ENCODE measurements at places on chromosomes 12 and 14.

DNA sequence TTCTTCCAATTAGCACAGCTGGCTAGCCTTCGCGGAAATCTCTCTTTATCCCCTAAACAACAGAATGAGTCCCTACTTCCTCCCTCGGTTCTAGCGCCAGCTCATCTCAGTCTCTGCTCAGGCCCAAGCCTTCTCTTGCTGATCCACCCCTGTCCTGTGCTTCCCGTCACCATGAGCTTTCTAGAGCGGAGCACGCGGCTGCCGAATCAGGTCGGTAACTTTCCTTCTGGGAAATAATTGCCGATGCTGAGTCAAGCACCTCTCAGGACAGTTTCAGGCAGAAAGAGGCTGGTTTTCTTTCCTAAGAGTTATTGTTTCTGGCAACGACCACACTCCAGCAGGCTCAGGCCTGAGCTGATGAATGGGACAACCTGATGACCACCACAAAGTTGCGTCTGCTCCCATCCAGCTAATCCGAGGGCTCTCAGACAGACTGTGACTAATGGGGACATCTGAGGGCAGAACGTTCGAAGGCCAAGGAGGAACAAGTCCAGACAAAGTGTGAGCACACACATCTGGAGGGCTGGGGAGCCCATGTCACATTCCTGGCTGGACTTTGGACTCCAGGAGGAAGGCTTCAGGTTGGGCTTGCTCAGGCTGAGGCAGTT is 13.6 kb upstream of the GPR68 start:
- peak; percentile 92 for DNase-seq

- no peak for DNase-seq
Measured at GRCh38 chr12:110920324-110920910, at the start of gene MYL2. MYL2 (minus strand) TSS chr12:110920579; CDS start chr12:110920529, 50 bp downstream.

GRCh38 chr14:71686677-71687076 is 245.6 kb upstream of the RGS6 start:
- DNase-seq, result peak; percentile 95

DNA sequence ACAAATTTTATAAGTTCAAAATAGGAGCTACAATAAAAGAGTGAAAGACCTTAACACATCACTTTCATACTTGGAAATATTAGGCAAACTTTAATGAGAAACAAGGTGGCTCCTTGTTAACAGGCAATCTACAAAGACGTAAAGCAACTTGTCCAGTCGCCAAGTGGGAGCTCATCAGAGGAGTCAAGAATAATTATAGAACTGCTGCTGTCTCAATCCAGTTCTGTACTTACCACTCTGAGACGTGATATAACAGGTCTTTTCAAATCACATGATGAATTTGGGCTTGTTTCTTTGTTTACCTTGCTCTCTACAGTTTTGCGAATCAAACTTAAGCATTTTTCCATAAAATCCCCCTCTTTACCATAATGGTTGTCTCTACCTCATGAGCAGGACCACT is 3.6 kb downstream of the YBX3 start:
- DNase-seq, result no peak

DNA sequence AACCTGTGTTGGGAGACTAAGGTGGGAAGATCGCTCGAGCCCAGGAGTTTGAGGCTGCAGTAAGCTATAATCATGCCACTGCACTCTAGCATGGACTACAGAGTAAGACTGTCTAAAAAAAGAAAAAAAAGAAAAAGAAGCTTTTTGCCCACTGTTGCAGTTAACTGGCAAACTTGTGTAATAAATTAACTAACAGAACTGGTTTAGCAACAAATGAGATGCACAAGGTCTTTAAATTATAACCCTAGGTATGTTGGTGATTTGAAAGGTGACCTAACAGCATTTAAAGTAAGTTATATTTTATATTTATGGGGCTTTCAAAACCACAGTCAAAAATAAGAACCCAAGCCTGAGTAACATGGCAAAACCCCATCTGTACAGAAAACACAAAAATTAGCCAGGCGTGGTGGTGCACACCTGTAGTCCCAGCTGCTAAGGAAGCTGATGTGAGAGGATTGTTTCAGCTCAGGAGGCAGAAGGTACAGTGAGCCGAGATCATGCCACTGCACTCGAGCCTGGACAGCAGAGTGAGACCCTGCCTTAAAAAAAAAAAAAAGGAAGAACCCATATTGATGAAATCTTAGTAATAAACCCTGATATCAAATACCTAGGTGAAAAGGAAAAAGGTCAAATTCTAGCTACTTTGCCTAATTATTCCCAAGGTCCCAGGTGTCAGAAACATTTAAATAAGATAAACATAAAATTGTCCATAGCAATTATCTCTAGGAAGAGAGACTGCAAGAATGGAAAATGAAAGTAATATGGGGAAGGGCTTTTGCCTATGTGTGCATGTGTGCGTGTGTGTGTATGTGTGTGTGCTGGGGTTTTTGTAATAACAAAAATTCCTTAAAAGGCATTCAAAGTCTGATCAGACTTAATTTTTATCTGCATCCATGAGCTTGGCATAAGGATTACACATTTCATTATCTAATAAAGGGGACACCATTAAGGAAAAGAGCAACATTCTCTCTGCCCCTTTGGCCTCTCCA is 15.4 kb downstream of the SYNE2 start:
- peak; percentile 9 for DNase-seq

DNA sequence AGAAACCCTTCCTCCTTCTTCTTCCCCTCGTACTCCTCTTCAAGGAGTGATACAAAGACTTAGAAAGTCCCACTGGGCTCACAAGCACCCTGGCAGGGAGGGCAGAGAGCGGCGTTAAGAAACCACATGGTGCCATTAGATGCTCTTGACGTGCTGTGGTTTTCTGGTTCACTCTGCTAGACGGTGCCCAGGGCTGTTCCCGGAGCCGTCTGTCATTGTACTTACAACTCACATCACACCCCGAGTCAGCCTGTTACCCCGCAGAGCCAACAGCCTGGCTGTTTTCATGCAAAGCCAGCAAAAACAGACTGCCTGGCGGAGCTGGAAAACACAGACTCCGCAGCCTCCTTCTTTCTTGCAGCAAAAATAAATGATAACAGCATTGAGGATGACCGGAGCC is 232.6 kb upstream of the TBX3 start:
- peak; percentile 42 for DNase-seq

DNA sequence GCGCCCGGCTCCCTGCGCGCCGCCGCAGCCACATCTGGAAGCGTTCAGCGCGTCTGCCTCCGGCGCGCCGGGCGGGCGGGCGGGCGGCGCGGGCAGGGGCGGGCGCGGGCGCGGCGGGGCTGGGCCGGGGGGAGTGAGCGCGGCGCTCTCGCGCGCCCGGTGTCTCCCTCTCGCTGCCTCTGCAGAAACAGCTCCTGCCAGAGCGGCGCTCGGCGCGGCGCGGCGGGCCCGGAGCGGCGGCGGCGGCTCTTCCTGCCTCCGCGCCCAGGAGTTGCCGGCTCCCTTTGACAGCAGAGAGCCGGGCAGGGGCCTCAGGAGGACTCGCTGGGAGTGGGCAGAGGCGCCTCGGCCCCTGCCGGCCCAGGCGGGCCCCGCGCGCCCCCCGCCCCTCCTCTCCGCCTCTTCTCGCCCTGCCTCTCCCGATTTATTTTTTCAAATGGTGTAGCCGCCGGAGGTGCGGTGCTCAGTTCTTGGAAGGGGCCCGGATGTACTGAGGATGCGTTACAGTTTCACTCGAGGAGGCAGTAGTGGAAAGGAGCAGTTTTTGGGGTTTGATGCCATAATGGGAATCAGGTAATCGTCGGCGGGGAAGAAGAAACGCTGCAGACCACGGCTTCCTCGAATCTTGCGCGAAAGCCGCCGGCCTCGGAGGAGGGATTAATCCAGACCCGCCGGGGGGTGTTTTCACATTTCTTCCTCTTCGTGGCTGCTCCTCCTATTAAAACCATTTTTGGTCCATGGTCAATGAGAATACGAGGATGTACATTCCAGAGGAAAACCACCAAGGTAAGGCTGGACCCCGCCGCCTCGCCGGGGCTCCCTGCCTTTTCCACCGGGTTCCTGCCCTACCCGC is at the start of gene CACNA1C:
CACNA1C (plus strand) TSS at position 162 of the 853 bp plus-strand sequence; CDS start at position 738, 576 bp downstream.
- DNase-seq, result peak; percentile 69

GRCh38 chr14:24965934-24966578 is 83.9 kb downstream of the STXBP6 start:
- peak; percentile 98 for DNase-seq
